ENCODE measurements at places on chromosomes 2 and 18. TPM values are rescaled to one million over a fixed set of nuclear protein-coding genes. Genes with fewer than 3 reads are reported as not detected.

DNA sequence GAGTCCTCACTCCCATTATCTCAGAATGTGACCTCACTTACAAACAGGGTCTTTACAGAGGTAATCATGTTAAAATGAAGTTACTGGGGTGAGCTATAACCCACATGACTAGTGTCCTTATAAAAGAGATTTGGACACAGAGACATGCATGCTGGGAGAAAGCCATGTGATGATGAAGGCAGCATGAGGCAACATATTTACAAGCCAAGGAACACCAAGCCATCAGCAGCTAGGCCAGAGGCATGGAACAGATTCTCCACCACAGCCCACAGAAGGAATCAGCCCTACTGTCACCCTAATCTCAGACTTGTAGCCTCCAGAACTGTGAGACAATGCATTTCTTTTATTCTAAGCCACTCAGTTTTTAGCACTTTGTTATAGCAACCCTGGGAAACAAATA lies 171.9 kb downstream of the EN1 start:
- DNase-seq, result no peak

- no peak for DNase-seq
Observed at GRCh38 chr18:61172624-61173023, 160.6 kb upstream of the CDH20 start.

- DNase-seq, result no peak
Observed at GRCh38 chr2:48715956-48716355, 39.6 kb downstream of the LHCGR start.

DNA sequence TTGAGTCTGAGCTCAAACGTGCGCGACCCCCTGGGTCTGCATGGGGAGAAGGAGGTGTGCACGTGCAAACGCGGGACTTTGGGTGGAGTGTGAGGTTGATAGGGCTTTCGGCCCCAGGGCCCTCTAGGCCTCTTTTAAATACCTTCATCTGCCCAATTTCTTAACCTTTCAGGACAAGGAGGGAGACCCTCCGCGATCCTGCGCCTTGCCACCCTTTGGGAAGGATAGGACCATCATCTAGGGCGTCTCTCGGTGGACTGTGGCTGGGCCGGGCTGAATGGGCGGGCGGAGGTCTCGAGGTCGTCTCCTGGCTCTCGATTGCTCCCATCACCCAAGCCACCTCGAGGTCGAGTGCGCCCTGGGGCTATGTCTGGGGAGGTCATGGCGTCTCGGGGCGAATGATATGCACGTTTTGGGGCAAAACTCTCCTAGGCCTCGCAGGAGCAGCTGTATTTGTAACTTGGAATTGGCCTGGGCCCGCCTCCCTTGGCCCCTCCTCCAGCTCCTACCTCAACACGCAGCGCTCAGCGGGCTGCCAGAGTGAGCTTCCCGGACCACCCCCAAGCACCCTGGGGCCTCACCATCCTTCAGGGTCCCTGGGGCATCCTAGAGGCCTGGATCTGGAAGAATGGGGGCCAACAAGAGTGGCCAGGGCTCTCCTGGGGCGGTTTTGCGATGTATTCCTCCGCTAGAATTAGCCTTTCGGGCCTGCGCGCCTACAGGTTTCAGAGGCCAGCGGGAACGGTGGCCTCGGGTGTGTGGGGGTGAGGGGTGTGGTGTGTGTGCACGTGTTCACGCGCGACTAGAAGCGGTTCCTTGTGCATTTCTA lies 8.7 kb upstream of the SIX3 start:
- no peak for DNase-seq

- no peak for DNase-seq
Observed at GRCh38 chr2:121019071-121019470, 265.9 kb downstream of the TFCP2L1 start.

DNA sequence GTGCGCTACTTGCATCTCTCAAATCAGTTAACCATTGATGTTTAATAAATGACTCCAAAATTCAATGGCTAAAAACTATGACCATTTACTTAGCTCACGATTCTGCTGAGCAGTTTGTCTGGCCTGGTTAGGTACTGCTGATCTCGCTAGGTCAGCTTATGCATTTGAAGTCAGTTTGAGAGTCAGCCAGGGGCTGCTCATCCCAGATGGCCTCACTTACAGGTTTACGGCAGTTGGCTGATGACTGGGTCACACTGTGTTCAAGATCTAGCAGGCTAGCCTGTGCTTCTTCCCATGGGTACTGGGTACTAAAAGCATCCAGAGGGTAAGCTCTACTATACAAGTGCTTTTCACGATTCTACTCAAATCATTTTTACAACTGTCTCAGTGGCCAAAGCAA lies 122.1 kb downstream of the DLGAP1 start:
- peak; percentile 97 for DNase-seq

DNA sequence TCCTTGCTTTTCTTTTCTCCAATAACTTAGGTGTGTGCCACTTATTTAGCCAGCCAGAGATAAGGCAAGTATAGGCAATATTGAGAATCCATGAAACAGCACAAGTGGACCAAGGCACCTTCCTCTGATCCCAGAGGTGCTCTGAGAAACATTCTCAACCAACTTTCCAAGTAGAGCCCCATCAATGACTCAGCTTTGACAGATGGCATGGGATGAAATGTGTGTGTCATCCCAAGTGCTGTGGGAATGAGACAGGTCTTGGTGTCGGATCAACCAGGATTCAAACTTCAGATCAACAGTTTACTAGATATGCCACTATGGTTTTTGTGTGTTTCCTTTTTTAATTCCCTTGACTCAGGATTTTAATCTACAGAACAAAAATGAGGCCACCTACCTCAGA lies 164.0 kb downstream of the GRB14 start:
- no peak for DNase-seq

GRCh38 chr2:216090369-216090786 lies 8.7 kb downstream of the TMEM169 start:
- DNase-seq, result no peak

DNA sequence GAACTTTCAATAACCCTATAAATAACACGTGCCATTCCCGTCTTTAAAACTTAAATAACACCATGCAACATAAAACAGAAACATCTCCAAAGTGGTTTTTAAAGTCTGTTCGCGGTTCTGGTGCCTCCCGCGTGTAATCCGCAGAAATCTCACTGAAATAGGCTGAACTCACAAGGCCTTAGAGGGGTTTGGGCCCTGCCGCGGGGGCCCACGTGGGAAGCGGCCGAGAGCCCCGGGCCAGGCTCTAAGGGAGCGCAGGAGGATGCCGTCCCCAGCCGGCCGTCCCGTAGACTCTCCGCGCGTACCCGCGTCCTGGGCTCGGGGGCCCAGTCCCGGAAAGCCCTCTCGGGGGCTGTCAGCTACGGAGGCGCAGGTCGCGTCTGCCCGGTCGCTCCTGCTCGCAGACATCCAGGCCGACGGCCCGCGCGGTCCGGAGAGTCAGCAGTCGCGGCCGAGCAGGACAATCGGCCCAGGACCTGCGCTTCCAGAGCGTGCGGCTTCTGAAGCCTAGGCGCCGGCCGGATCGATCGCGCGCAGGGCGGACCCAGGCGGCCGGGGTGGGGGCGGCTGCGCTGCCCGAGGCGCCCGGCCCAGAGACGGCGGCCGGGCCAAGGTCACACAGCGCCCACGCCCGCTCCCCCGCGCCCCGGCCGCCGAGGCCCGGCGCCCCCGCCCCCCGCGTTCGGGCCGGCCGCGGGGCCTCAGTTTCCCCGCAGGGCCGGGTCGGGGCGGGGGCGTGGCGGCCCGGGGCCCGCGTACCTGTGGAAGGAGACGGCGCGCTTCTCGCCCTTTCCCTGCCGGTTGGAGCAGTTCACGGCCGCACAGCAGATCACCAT lies 558 bp downstream of the THAP4 start:
- peak; percentile 24 for DNase-seq

DNA sequence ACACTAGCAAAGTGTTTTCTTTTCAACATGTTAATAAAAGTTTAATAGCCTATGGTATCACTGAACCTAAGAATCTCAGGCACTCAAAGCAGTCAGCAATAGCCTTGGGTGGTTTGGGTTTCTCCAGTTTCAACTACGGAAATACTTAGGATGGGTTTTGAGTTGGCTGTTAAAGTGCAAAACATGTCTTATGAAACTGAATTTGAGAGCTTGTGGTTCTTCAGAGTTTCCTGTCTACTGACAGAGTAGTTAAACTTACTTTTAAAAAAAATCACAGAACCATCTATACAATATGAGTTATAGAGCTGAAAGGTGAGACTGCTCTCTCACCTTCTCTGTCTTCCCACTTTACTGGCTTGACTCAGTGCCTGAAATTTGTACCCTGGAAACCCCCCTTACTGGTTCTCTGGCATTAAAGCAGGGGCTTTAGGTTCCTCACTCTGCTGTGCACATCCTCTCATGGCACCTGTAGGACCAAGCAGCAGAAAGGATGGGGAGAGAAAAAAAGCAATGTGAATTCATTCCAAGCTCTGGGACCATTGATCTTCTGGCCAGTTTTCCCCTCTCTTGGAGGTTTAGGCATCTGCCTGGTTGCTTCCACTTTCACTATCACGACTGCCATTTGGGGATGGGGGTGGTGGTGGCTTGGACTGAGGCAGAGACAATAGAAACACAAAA lies 18.1 kb downstream of the CCDC141 start:
- DNase-seq, result no peak

The SERPINB11 gene
- not detected for total RNA-seq

The STPG4 gene
- not detected for total RNA-seq

Measured in G401 (cell line).